ENCODE measurements at places on chromosomes 5 and 9. TPM values are rescaled to one million over a fixed set of nuclear protein-coding genes. Genes with fewer than 3 reads are reported as not detected.

Gene RNF180
- 3.5 TPM for total RNA-seq

GRCh38 chr9:110101531-110102161 lies 106.3 kb downstream of the C9orf152 start:
- DNase-seq: peak; percentile 34

DNA sequence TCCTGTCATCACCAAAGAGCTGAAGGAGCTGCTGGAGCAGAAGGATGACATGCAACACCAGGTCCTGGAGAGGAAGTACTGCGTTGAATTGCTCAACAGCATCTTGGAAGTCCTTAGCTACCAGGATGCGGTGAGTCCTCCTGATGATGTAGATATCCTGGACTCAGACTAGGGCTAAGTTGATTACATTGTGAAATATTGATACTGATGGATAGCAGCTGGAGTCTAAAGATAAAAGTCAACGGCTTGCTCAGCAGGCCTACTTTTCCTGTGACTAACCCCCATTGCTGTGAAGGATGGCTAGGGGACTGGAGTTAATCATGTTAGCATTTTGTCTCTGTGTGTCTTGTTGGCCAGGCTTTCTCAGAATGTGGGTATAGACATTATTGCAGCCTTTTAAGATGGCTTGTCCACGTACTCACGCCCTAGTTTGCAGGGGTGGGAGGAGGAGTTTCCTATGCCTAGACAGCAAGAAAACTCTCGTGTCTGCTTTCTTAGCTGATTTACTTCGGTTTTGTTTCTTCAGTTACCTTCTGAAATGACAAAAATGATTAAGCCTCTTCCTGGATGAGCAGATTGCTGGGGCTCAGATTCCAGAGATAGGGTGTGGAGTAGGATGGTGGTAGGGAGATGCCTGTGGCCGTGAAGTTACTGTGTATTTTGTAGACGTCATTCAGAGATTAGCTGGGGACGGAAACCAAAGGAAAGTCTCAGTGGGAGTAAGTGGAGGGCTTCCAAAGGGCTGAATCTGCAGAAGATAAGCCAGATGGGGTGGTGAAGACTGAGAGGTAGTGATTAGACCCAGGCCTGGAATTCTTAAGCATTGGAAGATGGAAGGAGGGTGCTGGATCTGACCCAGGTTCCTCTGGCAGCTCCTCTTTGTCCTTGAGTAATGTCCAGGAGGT lies 166.3 kb downstream of the DOCK2 start:
- no peak for DNase-seq

- no peak for DNase-seq
Measured at GRCh38 chr9:137607141-137607857, 1.8 kb downstream of the ARRDC1 start.

Gene F2R
- total RNA-seq: 5.3 TPM

DNA sequence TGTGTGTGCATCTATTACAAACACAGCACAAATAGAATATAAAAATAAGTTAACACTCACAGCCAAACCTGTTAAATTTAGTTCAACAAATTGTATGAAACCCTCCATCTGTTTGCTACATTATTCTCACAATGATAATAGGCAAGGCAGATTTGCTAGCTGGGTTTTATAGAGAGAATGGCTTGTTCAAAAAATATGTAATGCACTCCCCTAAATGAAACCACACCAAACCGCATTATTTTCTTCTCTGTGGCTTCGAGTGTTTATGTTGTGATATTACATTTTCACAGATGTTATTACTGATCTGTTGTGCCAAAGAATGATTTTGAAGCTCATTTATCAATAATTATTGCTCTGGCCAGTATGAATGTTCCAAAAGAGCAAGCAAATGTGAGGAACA lies 92.9 kb downstream of the SPATA31D1 start:
- DNase-seq: no peak

Gene TYRP1
- 0.40 TPM for total RNA-seq

GRCh38 chr5:149413477-149414210 lies 34.6 kb upstream of the IL17B start:
- DNase-seq: no peak

DNA sequence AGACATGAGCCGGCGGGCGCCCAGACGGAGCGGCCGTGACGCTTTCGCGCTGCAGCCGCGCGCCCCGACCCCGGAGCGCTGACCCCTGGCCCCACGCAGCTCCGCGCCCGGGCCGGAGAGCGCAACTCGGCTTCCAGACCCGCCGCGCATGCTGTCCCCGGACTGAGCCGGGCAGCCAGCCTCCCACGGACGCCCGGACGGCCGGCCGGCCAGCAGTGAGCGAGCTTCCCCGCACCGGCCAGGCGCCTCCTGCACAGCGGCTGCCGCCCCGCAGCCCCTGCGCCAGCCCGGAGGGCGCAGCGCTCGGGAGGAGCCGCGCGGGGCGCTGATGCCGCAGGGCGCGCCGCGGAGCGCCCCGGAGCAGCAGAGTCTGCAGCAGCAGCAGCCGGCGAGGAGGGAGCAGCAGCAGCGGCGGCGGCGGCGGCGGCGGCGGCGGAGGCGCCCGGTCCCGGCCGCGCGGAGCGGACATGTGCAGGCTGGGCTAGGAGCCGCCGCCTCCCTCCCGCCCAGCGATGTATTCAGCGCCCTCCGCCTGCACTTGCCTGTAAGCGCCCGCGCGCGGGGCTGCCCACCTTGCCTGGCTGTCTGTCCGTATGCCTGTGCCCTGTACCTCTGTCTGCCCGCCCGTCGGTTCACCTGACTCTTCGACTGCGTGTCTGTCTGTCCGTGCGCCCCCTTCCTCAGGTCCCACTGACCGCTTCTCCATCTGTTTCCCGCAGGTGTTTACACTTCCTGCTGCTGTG lies 412 bp downstream of the FGF18 start:
- no peak for DNase-seq

DNA sequence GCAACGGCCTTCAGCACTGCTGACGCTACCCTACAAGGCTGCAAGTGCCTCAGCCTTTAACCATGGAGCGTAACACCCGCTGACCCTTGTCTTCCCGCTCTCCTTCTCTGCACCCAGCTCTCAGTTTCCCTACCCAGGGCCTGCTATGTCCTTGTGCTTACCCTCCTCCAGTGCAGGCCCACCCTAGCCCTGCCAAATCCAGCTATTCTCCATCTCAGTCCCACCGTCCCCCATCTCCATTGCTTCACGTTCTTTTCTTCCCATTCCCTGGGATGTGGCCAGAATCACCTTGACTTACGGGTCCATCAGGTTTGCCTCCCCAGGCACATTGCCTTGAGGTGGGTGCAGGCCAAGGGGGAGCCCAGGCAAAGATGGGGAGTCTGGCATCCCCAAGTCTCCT lies 91.2 kb downstream of the PAX5 start:
- DNase-seq: no peak

DNA sequence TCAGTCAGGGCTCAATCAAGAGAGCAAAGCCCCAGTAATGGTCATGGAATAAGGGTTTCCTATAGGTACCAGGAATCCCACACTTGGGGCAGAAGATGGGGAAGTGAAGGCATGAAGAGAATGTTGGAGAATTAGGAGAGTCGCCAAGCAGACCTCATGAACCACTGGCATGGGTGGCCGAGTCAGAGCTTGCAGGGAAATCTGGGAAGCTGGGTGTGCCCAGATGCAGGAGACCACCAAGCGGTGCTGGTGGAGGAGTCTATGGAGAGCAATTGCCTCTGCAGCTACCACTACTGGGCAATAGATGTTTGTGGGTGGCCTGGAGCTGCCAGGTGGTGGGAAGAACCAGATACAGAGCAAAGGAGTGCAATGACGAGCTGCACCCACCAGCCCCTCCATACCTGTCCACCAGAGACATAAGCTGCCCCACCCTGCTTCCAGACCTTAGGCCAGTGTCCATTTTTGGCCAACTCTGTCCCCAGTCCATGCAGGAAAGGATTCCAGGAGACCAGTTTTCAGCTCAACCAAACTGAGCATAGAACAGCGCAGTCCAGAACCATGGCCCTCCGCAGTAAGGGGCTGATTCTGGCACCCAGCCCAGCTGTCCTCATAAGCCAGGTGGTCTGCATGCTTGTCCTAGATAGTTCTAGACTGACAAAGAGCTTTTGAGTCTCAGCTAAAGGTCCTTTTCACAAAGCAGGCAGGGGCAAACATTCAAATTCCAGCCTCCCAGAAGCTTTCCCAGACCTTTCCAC lies 323.9 kb downstream of the GADD45G start:
- DNase-seq: no peak

Gene SVEP1
- total RNA-seq: 6.5 TPM

GRCh38 chr5:64794053-64794770 lies 25.5 kb downstream of the CWC27 start:
- DNase-seq: no peak

GRCh38 chr9:84604223-84604622 lies 65.3 kb upstream of the NTRK2 start:
- DNase-seq: no peak

GRCh38 chr9:129319938-129320481 lies 141.9 kb upstream of the IER5L start:
- DNase-seq: no peak

DNA sequence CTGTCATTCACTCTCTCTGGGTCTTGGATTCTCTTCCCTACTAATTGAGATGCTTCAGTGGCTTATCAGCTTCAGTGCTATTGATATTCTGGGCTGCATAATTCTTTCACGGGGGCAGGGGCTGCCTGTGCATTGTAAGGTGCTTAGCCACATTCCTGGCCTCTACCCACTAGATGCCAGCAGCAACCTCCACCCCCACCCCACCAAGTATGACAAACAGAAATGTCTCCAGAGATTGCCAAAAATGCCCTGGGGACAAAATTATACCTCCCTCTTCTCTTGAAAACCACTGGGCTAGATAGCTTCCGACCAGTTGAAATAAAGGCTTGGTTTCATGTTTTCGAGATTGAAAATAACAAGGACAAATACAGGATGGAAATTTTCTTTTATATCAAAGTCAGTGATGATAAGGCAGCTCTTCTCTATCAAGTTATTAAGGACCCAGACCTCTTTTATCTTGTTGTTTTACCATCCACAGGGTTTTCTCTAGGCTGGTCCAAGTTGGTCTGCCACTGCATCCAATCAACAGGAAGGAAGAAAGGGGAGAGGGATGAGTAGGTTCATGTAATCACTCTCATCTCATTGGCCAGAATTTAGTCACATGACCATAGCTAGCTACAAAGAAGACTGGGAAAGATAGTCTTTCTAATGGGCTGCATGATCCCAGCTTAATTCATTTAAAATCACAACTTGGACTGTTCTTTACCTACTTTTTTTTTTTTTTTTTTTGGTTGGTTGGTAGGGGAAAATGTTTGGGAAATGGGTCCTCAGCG lies 92.1 kb upstream of the RANBP3L start:
- DNase-seq: no peak

Gene DMRT2
- total RNA-seq: 3.6 TPM

GRCh38 chr5:174424219-174425053 lies 299.9 kb upstream of the MSX2 start:
- no peak for DNase-seq

Gene UGT3A2
- total RNA-seq: not detected

DNA sequence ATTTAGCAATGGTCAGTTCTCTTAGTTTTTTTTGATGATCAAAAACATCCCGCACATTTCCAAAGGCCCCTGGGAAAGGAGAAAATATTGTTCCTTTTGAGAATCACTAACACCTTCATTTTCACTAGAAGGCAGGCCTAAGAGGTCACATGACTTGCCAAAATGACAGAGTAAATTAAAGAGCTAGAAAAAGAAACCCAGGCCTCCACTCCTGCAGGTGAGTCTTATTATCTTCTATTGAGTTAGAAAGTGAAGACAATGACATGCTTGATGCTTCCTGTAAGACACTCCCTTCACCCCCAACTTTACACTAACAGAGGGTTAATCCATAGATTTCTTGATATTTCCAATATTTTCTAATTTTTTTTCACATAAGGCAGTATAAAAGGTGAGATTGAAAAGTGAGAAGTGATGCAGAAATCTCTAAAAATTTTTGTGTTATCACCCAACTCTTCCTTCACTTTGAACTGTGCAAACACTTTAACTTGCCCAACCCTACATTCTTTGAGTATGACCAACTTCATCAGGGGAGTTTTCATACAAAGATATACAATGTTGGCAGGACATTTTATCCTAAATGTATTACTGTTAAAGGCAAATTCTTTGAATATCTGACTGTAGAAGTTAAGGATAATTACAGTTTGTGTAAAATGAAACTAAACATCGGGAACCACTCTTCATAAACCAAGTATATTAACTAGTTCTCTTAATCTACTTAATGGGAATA lies 57.1 kb downstream of the SUB1 start:
- no peak for DNase-seq

Gene NR6A1
- total RNA-seq: 7.1 TPM

GRCh38 chr9:132040808-132041207 lies 38.9 kb downstream of the MED27 start:
- no peak for DNase-seq

Gene FGD3
- 3.6 TPM for total RNA-seq

GRCh38 chr9:135199489-135199888 lies 112.0 kb downstream of the OLFM1 start:
- no peak for DNase-seq

GRCh38 chr5:135497971-135498636 lies 37.7 kb downstream of the NEUROG1 start:
- no peak for DNase-seq

- DNase-seq: no peak
Measured at GRCh38 chr9:89182369-89182768, 3.8 kb upstream of the SHC3 start.

DNA sequence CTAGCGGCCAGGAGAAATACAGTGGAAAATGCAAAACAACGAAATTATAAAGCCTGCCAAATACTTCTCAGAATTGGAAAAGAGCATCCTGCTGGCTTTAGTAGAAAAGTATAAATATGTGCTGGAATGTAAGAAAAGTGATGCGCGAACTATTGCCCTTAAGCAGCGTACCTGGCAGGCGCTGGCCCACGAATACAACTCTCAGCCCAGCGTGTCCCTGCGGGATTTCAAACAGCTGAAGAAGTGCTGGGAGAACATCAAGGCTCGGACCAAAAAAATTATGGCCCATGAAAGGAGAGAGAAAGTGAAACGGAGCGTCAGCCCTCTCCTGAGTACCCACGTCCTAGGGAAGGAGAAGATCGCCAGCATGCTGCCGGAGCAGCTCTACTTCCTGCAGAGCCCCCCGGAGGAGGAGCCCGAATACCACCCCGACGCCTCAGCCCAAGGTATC lies 15.0 kb downstream of the MSANTD3 start:
- DNase-seq: no peak

- DNase-seq: no peak
Measured at GRCh38 chr5:52840277-52841050, 52.7 kb downstream of the ITGA1 start.

Gene FNBP1
- 27.2 TPM for total RNA-seq

Measured in left colon (tissue), 2 donors.